NCI-H1092 treated with DMSO at 0.1 percent for 48 hours (cell line): ENCODE measurements at places on chromosomes 2 and 18.

- peak; percentile 77 for DNase-seq
These were observed 56.1 kb downstream of the TNP1 start for GRCh38 chr2:216803791-216804190.

GRCh38 chr2:62383846-62384245 is 122.1 kb downstream of the TMEM17 start:
- no peak for DNase-seq

- no peak for DNase-seq
These were observed 256.2 kb downstream of the DLGAP1 start for GRCh38 chr18:4198956-4199355.

GRCh38 chr2:8472545-8473323 is 209.1 kb upstream of the ID2 start:
- no peak for DNase-seq

GRCh38 chr2:43349904-43350303 is 123.5 kb upstream of the ZFP36L2 start:
- DNase-seq: peak; percentile 31

DNA sequence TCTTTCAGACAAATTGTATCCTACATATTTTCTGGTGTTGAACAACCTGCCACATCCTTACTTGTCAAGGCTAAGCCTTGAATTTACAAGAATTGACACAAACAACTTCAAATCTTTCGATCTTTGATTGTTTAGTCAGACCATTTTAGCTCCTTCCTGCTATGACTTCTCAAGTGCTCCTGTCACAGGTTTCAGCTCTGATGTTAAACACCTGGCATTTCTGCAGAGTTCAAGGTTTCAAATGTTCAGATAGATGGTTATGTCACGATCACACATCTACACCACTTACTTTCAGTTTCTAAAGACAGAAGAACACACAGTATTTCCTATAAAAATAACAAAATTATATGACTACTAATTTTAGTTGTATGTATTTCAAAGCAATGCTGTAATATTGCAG is 84.0 kb downstream of the RND3 start:
- no peak for DNase-seq

GRCh38 chr2:98539056-98539735 is 69.1 kb downstream of the COA5 start:
- DNase-seq: no peak

- DNase-seq: peak; percentile 49
These were observed 26.9 kb upstream of the KCTD1 start for GRCh38 chr18:26574958-26575864.

- DNase-seq: no peak
These were observed 13.2 kb downstream of the MROH2A start for GRCh38 chr2:233791151-233791882.

- no peak for DNase-seq
These were observed 21.5 kb upstream of the ATP9B start for GRCh38 chr18:79047556-79048244.

DNA sequence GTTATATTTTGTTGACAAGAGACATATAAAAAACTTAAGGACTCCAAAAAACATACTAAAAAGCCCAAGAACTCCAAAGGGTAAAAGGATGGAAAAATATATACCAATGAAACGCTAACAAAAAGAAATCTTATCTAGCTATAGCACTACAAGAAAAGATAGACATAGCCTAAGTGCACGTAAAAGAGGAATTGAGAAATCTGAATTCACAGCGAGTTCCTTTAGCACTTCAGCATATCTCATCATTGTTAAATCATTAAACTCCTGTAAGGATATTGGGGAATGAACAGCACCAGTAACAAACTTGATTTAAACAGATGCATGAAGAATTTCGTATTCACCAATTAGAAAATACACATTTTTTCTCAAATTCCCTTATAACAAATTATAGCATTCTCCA is 134.1 kb downstream of the CAPN13 start:
- DNase-seq: no peak

GRCh38 chr2:10285556-10286198 is 17.0 kb upstream of the HPCAL1 start:
- peak; percentile 27 for DNase-seq

DNA sequence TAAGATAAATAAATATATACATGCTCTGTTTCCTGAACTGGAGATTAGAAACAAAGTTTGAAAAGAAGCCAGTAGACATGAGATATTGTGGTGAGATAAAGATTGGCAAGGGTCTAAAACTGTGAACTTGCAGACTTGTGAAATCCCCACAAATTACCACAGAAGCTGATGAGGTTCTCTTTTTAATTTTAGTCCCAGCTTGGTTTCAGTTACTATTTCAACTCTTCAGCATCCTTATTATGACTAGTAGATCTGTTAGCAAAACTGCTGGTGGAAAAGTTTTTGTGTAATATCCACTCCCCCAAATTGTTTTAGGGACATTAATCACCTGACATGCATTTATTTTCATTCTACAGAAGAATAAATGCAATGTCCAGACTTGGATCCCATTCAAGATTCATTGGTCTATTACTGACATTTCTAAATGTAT is 20.8 kb downstream of the RASGRP3 start:
- no peak for DNase-seq

DNA sequence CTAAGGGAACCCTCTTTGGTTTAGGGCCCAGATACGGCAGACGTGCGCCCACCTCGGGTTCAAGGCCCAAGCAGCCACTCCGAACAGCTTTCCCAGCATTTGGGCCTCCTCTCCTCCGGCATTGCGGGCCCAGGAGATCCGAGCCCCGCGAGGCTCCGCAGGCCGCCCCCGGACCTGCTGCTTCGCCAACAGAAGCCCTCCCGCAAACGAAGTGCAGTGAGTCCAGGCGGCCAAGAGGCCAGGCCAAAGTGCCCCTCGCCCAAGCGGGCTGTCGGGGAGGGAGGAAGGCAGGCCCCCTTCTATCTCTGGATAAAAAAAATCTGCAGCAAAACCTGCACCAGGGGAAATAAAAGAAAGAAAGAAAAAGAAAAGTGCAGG is 6.0 kb downstream of the EN1 start:
- DNase-seq: no peak

GRCh38 chr2:217935901-217936684 is 66.7 kb downstream of the TNS1 start:
- no peak for DNase-seq

DNA sequence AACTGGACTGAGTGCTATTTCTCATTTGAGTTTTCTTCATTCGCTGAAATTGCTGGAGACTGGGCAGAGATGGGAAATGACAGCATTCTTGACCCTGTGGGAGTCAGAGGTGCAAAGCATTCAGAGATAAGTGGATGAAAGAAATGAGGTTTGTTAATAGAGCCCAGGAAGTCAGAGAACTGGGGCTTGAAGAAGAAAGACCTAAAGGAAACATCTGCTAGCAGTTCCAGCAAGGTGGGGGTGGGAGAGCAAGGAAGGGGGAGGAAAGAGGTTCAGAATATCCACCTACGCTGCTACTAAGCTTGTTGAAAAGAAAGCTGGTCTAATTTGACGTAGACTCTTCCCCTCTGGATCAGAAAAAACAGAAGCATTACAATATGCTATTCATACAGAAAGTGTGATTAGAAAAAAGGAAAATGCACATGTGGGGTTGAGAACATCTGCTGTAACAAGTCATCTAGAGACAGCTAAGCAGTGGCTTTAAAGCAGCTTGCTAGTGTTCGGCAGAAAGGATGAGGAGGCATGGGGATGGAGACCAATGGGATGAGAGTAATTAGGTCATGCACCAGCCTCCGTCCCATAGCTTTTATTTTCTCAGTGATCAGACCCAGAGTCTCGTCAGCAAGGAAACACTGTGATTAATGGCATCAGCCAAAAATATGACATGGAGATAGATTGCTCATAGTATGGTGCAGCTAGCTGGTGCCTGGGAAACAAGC is 29.7 kb downstream of the NAB1 start:
- no peak for DNase-seq

GRCh38 chr2:220574038-220574437 is 946.6 kb downstream of the SLC4A3 start:
- no peak for DNase-seq

GRCh38 chr2:224841910-224842309 is 125.7 kb upstream of the CCDC195 start:
- DNase-seq: no peak

DNA sequence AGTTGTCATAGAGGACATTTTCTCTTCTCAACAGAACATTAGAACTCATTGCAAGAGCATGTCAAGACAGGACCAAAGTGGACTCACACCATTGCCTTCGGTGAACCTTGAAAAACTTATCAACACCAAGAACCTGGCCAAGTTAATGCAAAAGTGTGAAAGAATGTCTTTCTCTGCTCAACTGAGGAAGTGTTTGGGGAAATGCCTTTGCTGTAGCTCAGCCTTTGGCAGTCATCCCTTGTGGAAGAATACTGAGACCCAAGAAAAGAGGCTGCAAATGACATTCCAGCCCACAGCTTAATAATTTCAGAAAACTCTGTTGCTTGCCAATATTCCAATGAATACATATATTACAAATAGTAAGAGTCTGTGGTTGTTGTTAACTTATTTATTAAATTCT is 728.8 kb upstream of the PIK3C3 start:
- no peak for DNase-seq

GRCh38 chr2:112679484-112679883 is 33.7 kb downstream of the SLC20A1 start:
- no peak for DNase-seq

GRCh38 chr2:23564615-23564960 is 179.6 kb downstream of the KLHL29 start:
- DNase-seq: no peak

DNA sequence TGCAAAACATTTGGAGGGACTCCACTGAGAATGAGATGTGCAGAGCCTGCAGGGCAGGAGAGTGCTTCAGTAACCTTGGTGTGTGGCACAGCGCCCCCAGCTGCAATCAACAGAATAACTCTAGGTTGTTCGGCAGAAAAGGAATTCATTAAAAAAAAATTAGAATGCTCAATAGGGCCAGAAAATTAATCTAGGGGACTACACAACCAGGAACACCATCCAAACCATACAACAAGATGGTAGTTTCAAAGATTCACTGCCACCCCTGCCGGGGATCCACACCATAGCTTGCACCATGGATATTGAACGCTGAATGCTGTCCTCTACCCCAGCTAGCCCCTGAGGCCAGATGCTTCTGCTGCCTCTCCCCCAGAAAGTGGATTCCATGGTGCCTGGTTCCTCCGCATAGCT is 50.1 kb downstream of the THUMPD2 start:
- peak; percentile 4 for DNase-seq

DNA sequence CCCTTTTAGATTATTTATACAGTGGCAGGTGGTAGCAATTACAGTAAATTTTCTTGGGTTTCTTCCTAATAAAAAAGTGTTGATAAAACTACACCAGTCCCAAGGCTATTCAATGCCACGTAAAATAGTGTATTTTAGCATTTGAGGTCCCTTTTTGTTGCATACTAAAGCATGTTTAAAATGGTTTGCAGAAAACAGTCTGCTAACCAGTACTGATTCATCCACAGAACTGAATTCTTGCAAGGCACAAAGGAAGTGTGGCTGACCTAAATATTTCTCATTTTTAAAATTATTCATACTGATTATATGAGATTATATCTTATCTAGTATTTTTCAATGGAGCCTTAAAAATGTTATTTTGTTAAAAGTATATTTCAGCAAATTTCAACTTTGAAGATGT is 98.1 kb downstream of the SMAD2 start:
- no peak for DNase-seq

GRCh38 chr2:37318401-37318800 is 6.2 kb downstream of the PRKD3 start:
- no peak for DNase-seq

DNA sequence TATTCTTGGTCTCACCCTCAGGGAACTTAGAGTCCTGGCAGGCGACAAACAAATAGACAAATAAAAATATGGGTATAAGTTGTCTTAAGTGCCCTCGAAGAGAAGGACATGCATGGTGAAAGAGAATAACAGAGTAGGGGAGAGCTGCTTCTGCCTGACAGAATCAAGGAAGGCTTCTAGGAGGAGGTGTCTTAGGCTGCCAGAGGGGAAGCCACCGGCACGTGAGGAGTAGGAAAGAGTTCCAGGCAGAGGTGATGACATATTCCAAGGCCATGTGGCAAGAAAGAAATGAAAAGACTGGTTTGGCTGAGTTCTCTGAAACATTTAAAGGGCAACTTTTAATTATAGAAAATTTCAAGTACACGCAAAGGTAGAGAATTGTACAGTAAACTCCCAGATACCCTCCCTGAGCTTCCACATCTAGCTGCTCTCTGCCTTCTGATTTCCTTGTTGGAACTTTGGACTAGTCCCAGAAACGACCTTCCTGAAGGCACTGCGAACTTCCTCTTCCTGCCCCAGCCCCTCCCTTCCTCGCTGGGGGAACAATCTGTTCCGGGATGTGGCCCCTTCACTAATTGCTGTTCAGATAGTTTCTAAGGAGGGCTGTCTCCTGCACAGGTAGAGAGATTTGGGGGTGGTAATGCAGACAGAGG is 91.7 kb downstream of the DYSF start:
- no peak for DNase-seq

DNA sequence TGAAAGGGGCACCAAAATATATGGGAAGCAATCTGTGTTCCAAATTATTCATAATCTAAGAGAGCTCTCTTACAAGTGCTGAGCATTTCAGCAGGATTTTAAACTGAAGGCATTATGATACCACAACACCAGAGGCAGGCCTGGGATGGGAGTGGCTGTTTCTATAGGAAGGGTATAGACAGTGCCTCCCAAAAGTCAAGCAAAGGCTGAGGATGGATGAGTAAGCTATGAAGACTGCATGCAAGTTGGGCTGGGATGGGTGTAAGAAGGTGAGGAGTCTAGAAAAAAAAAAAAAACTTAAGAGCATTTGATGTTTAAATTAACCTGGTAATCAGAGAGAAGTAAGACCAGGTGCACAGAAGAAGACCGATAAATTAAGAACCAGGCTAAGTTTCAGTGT is 132.5 kb downstream of the OSR1 start:
- no peak for DNase-seq

DNA sequence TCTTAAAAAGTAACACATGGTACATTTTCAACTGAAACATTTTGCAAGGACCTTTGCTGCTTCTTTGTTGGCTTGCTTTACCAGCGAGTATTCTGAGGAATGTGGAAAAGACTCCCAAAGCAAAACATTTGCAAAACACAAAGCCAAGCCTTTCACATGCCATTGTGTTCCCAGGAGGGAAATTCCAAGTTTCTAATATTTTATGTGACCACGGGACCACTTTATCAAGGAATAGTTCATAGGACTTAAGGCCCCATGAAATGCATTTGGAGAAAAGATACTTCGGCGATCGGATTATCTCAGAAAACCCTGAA is 26.2 kb downstream of the CYP27C1 start:
- no peak for DNase-seq

GRCh38 chr2:16055848-16056580 is 115.7 kb downstream of the MYCN start:
- no peak for DNase-seq

GRCh38 chr2:205022841-205023240 is 477.6 kb downstream of the PARD3B start:
- peak; percentile 78 for DNase-seq

GRCh38 chr2:53545604-53546003 is 222.0 kb upstream of the CHAC2 start:
- DNase-seq: peak; percentile 46

GRCh38 chr2:9164112-9164608 is 42.5 kb upstream of the ASAP2 start:
- DNase-seq: no peak
